Activated T-cell treated with anti-CD3 and anti-CD28 coated beads, Interleukin-2, amount 50 U/mL, for 4 hours (primary cell): ENCODE measurements at places on chromosomes 13 and 19.

DNA sequence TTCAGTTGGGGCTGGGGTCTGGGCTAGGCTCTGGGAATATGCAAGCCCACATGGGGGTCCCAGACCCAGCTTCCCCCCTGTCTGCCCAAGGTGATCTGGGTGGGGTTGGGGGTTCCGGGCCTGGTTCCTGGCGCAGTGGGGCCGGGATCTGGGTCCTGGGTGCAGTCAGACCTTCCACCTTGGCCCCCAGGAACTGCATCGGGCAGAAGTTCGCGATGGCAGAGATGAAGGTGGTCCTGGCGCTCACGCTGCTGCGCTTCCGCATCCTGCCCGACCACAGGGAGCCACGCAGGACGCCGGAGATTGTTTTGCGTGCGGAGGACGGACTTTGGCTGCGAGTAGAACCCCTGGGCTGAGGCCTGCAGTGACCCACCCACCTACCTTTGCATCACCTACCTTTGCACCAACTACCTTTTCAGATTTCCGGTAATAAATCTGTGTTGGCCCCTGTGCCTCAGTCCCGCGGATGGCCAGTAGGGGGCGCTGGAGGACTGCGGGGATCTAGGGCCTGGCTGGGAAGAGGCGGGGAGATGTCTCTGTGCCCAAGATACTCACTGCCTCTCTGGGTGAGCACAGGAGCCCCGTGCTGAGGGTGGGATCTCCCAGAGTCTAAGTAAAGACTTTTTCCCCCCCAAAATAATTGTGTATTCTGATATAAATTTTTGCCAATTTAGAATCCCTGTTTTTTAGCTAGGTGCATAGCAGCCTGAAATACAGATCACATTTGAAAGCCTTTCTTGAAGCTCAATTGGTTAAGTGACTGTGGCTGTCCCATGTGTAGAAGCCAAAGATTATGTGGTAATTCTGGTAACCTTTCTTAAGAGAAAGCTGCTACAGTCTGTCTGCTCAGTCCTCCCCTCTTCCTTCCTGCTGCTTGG, 11.5 kb upstream of the CYP4F3 start:
- peak; percentile 94 for DNase-seq

DNA sequence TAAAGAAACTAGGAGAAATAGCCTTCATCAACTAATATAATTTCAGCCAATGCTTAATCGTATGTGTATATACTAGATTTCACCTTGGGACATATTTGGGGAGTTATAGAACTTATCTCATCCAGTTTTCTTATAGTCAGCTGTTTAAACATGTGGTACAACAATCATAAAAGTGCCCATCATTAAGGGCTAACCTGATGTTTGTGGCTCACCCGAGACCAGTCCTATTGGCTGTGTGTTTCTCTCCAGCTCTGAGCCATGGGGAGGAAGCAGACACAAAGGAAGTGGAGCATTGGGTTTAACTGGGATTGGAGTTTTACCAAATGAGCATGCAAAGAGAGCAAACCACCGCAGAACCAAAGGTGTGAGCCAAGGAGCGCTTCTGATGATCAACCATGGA, 114.3 kb upstream of the KLF12 start:
- DNase-seq: no peak

GRCh38 chr19:4359627-4360000, 16.3 kb downstream of the MPND start:
- DNase-seq: no peak

- DNase-seq: no peak
These were observed 667.1 kb downstream of the PCDH17 start for GRCh38 chr13:58298556-58299135.

- peak; percentile 78 for DNase-seq
These were observed 7.7 kb downstream of the PNMA8B start for GRCh38 chr19:46487802-46488445.

GRCh38 chr19:45423033-45423588, 606 bp downstream of the ERCC1 start:
- DNase-seq: peak; percentile 74

GRCh38 chr19:57830071-57830602, at the start of gene ZNF587B:
Gene ZNF587B (plus strand): TSS chr19:57830299. CDS start chr19:57830529, 230 bp downstream.
- no peak for DNase-seq

DNA sequence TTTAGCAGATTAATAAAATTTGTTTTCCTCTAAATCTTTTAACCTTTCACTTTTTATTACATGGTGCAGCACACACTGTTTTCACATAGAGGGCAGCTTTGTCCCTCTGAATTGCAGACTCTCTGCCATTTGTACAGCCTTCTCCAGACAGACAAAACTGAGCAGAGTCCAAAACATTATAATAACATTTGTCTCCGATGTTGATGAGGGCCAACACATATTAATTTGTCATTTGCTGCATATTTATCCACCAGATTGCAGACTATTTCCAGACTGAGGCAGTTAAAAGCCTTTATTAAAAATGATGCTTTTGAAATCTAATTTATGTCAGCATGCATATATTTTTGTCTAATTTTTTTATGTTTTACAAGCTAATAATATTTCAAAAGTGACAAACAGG, 1251.9 kb upstream of the SLC10A2 start:
- DNase-seq: no peak

DNA sequence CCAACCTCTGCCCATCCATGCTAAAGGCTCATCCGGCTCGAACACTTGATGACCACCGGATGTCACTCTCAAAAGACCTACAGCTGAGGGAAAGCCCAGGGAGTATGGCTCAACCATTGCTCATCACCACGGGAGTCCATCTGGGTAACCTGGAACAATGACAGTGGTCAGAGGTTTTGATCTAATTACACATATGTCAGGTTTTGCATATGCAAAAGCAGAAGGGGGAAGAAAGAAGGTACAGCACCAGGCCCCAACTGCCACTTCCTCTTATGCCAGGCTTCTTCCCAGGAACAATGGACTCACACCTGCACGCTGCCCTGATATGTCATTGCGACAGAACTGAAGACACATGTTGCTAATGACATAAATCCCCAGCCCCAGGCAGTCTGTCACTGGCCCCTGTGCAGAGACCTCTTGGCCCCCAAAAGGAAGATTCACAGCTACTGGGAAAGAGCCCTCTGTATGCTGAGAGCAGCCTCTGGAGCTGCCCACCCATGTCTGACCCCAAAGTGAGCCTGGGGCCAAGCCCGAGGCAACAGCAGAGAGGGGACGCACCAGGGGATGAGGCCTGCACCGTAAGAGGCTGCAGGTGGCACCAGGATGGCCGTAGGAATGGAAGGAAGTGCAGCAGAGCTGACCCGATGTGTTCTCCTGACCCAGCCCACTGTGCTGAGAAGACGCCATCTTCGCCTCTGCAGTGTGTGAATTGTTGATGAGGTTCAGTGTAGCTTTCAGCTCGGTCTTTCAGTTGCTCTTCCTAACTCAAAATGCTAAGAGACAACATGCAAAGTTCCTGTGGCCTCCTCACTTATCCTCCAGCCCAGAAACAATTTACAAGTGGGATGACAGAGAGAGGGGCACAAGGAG, 26.3 kb downstream of the EPS15L1 start:
- DNase-seq: no peak

DNA sequence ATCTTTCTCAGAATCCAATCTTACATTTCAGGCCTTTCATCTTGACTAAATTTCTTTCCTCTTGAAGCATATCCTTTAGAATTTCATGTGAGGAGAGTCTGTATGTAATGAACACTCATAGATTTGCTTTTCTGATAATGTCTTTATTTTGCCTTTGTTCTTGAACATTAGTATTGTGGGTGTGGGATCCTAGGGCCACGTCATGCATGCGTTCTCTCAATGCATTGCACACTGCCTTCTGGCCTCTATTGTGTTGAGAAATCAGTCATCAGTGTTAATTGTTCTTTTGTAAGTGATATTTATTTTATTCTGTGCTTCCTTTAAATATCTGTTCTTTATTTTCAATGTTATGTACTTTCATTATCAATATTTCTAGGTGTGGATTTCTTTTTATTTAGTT, 364.9 kb downstream of the OXGR1 start:
- no peak for DNase-seq

GRCh38 chr13:114056205-114057013, 76.0 kb downstream of the RASA3 start:
- no peak for DNase-seq
